Stimulated activated naive CD4-positive, alpha-beta T cell (primary cell): ENCODE measurements at places on chromosomes 12 and 14.

GRCh38 chr12:29282031-29282816 lies 98.7 kb downstream of the ERGIC2 start:
- no peak for DNase-seq

DNA sequence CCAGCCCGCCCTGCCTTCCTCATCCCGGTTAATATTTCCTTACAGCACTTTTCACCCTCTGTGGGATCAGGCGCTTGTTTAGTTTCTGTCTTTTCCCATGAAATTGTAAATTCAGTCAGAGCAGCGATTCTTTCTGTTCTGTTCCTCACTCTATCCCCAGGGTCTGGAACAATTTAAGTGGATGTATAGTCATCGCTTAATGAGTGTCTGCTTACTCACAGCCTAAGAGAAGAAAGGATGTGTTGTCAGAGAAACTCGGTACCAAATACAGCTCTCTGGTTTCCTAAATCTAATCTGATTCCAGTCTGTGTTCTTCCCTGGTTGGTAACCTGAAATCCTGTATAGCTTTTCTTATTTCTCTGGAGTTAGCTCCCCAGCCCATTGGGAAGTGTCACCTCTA lies 44.9 kb downstream of the FOS start:
- no peak for DNase-seq

DNA sequence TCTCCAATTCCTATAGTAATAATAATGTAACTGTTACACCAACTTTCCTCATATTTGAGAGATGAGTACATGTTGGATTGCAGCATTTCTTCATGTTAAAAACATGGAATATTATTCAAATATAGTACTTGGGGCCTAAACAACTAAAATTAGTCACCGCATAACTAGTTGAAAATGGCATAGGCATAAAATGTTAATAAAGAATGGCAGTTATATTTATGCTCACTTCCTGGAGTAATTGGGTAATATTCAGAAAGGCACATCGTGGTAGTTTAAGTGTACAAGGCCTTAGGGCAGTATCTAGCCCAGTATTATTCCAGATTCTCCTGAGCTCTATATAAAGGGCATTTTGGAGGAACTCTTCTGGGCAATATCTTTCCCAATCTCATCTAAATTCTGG lies 46.0 kb downstream of the ERGIC2 start:
- DNase-seq: no peak

DNA sequence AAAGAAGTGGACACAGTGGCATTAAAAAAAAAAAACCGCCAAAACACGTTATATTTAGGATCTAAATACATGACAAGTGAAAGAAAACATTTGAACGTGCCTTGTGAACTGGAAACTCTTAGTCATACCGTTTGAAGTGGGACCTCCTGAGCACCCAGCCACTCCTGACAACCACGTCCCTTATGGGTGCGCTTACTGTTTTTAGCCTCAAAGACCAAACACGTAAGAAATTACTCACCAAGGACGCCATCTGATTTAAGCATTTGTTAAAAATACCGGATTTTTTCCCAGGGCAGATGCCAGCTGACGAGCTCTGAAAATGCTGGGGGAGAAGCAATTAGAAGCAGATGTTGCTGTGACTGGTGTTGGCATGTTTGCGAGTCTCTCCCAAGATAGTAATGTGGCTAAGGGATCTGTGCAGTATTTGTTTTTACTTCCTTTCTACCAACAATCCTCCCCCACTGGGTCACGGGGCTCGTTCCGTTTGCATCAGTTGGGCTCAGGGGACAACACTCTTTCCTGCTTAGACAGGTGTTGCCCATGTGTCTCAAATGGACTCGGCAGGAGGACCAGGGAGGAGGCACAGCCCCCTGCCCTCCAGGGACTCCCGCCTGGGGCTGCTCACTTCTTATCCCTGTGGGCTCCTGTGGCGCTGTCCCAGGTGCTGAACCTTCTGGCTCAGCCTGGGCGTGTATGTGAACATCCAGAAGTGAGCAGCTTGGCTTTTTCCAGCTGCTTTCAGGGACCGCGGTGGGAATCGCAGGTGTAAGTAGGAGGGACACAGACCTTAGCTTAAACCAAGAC lies 101.0 kb downstream of the BEGAIN start:
- peak; percentile 9 for DNase-seq

DNA sequence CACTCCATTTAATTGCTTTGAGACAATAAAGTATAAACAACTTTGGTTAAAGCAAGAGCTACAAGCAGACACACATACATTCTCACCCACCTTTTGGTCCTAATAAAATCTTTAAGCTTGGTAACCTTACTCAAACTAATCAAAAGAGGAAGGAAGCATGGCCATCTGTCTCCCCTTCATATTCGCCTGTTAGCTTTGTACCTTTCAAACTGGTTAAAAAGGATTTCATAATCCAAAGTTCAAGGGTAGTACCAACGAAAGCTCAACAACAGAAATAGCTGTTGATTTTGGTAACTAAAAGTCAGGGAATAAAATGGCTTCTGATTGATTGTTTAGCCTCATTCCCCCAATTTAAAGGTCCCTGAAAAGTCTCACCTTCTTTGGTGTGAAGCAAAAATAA lies 456.9 kb downstream of the BCAT1 start:
- DNase-seq: no peak

GRCh38 chr14:22334627-22335026 lies 254.4 kb downstream of the DAD1 start:
- no peak for DNase-seq

DNA sequence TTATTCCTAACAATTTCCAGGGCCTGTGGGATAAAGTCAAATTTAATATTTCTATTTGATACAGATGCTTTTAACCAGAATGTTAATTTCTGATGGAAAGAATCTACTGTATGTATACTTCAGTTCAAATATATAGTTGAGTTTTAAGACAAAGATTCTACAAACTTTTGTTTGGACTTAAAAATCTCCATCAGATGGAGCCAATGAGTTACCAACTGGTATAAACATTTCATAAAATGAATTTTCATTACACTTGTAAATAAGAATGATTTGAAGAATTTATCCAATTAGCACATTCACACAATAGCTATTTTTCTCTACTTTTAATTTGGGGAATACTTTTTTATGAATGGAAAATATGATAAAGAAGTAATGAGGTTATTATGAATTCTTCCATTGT lies 425.2 kb upstream of the MIS18BP1 start:
- no peak for DNase-seq

- DNase-seq: peak; percentile 32
Measured at GRCh38 chr12:46661110-46661845, 164.5 kb downstream of the SLC38A4 start.

DNA sequence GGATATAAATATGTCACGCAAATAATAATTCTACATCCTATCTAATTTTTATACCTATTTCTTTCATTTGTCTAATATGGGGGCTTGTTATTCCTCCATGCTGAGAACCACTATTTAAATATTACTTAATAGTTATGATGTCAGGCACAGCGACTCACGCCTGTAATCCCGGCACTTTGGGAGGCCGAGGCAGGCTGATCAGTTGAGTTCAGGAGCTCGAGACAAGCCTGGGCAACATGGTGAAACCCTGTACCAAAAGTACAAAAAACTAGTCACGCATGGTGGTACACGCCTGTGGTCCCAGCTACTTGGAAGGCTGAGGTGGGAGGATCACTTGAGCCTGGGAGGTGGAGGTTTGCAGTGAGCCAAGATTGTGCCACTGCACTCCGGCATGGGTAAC lies 45.2 kb downstream of the GXYLT1 start:
- DNase-seq: no peak

DNA sequence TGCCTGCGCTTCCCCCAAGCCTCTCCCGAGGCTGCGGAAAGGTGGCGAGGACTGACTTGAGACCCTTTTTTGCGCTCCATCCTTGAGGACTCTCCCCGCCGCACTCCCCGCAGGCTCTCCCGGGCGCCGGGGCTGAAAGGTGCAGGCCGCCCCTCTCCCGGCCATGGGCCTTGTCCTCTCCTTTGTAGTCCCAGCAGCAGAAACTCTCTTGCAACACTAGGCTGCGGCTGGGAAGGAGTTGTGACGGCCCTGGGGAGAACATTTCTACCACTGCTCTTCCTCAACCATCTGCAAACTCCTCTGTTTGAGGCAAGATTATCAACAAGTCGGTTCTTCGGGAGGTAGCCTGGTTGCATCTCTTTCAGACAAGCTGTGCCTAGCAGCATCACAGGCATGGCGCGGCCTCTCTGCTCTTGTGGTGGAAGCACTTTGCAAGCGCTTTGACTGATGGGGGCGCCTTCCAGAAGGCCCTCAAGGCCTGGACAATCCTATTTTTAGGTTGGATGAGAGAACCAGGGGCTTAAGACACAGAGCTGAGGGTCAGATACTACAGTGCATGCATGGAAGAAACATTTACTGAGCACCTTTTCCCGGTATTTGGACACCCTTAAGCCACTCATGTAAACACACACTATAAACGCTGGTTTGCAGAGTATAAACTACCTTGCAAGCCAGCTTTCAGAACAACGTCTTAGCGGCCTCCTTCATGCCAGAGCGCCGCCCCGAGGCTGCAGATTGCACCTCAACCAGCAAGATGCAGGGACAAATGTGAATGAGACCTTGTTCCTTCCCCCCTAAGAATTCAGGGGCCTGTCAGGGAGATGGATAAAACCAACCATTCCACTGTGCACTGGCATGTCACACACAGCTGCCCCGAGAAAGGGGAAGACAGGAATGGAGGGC lies 1.2 kb upstream of the PRIMA1 start:
- DNase-seq: no peak

- DNase-seq: no peak
Measured at GRCh38 chr12:2449586-2449985, 345.2 kb upstream of the FKBP4 start.

DNA sequence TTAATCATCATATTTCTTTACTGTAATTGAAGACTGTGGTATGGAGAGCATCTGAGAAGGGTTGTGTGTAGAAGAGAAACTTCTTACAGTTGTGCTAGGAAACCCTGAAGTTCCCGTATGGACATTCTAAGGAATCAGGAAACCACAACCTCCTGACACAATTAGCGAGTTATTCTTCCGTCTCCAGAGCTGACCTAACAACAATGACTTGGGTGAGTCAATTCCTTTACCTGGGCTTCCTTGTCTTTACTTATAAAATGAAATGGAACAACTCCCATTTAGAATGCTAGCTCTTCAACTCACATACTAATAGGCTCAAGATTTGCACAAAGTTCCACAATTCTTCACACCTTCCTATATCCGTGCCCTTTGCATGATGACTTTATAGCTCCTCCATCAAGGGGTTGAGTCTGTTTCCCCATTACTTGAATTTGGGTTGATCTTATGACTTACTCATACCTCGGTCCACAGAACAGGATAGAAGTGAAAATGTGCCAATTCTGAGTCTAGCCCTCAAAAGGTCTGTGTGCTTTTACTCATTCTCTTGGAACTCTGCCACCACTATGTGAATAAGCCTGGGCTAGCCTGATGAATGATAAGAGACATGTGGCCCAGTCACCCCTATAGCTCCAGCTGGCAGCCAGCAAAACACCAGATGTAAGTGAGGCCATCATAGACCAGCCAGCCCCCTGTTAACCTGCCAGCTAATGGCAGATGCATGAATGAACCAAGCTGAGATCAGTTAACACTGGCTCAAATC lies 459.4 kb downstream of the ETNK1 start:
- DNase-seq: no peak

- no peak for DNase-seq
Measured at GRCh38 chr12:12384571-12385340, 27.9 kb downstream of the BORCS5 start.

DNA sequence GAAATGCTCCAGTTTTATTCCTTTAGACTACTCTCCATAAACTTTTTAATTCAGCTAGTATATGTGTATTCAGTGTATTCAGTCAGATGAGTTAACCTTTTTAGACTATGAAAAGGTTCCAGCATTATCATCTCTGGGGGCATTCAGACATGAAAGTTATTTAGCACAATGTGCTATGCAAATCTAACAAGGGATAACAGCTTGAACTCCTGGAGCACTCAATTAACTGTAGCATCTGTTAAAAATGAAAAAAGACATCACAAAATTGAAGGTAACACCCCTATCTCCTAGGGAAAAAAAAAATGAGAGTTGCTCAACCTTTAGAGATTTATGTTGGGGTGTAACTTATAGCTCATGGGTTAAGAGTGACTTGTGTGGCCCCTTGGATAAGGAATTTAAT lies 211.5 kb downstream of the PHLDA1 start:
- DNase-seq: no peak

DNA sequence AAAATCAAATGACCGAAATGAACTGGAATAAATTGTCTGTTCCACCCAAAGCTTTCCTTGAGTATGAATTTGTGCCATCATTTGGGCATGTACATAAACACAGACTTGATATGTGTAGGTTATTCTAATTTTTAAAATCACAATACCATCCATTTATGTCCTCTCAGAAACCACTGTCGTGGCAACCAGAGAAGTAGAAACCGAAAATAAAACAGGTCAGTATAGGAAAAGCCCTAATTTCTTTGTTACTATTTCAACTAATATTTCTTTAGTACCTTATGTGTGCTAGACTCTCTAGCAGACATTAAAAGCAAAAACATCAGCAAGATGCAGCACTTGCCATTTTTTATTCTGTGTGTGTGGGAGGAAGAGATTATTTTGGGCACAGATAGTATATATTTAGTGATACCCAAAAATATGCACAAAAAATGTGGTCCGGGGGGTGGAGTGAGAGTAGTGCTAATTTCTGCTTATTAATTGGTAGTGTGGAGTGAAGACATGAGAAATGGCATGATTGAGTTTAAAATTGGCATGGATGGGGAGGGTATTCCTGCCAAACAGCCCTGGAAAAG lies 130.8 kb upstream of the CNTN1 start:
- DNase-seq: no peak

DNA sequence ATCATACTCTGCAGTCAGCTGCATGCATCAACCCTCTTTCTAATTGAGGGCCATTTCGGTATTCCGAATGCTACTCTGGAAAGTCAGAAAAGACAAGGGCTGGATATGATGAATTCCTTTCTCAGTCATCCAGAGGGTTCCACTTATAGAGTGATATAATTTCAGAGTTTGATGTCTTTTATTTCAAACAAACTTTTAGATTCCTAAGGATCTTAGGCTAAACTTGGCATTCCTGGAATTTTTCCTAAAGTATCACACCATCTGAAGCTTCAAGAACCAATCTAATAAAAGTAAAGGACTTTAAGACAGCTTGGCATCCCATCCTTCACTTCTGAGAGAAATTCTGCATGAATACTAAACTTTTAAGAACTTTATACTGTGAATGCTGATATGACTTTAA lies 69.3 kb upstream of the KCNJ8 start:
- DNase-seq: no peak

DNA sequence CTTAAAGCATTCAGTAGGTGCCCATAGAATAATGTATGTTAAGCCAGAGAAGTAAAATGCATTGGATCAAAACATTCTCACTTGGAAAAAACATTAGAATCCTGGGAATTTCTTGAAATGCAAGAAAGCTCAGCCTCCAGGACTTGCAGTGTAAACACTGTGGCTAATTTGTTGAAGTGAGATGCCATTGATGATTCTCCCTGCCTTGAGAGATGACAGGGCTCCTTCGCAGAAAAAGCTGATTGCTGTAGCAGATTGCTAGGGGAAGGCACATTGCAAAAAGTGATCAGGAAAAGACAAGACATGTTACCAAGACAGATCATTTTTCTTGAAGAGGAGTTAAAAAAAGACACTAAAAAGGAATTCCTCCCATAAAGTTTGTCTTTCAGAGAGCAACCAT lies 204.2 kb upstream of the HMGA2 start:
- no peak for DNase-seq

- DNase-seq: no peak
Measured at GRCh38 chr12:85673921-85674420, 162.2 kb downstream of the RASSF9 start.
